ENCODE measurements at places on chromosomes 5 and 9. TPM values are rescaled to one million over a fixed set of nuclear protein-coding genes. Genes with fewer than 3 reads are reported as not detected.

GRCh38 chr9:126470241-126470993 is 143.3 kb upstream of the LMX1B start:
- DNase-seq = no peak

DNA sequence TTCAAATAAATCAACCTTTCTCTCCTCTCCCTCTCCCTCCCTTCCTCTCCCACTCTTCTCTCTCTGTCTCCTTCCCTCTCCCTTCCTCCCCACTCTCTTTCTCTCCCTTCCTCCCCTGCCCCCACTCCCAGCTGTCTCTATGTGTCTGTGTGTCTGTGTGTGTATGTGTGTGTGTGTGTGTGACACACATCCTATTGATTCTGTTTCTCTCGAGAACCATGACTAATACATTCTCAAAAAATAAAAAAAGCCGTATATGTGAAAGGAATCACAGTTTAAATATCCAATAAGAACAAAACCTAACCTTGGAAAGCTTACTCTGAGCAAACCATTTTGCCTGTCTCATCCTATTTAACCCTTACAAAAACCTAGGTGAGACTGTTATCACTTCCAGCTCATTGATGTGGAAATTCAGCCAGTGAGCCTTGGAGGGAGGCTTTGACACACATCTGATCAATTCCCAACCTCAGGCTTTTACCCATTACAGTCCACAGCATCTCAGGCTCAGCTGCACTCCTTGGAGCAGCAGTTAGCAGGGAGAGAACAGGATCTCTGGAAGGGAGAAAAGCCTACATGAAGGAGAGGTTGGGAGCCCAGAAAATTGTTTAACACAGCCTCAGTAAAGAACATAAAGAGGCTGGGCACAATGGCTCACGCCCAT is 8.3 kb downstream of the HSD17B3 start:
- no peak for DNase-seq

DNA sequence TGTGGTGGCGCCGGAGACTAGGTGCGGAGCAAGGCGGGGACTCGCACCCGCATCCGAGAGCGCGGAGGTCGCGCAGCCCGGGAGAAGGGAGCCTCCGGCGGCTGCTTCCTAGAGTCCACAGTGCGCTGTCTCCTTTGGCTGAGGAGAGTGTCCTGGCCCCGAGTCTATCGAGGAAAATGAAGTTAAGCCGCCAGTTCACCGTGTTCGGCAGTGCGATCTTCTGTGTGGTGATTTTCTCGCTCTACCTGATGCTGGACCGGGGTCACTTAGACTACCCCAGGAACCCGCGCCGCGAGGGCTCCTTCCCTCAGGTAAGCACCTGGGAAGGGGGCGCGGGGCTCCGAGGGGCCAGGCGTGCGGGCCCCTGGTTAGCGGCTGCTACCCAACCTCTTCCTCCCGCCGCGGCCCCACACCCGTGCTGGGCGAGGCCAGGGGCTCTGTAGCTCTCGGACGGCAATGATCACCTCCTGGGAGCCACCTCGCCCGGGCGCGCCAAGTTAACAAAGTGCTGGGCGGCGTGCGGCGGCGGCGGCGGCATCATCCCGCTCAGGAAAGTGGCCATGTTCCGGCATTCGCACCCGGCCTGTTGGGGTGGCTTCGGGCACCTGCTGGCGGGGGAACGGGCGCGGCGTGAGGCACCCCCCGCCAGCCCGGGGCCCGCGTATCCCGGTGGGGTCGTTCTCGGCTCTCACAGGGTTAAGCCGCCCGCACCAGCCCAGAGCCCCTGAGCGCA is 681 bp downstream of the MAN2A1 start:
- peak; percentile 30 for DNase-seq

- DNase-seq = no peak
Observed at GRCh38 chr5:41196197-41196596, 17.1 kb downstream of the C6 start.

DNA sequence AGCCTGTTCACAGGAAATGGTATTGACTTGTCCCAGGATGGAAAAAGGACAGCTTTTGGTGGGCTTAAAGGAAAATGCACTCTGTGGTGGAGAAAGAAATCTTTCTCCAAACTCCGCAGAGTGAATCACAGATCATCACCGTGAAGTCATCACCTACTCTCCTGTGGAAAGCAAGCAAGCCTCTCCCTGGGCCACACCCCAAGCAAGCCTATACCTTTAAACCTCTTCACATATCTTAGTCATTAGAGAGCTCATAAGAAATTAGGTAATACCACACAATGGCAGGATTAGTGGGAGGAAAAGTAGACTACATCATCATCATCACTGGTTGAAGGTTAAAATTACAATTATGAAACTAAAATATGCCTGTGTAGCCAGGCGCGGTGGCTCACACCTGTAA is 23.2 kb downstream of the TLE1 start:
- DNase-seq = no peak

GRCh38 chr9:72305102-72305546 is 59.9 kb downstream of the ZFAND5 start:
- peak; percentile 77 for DNase-seq

DNA sequence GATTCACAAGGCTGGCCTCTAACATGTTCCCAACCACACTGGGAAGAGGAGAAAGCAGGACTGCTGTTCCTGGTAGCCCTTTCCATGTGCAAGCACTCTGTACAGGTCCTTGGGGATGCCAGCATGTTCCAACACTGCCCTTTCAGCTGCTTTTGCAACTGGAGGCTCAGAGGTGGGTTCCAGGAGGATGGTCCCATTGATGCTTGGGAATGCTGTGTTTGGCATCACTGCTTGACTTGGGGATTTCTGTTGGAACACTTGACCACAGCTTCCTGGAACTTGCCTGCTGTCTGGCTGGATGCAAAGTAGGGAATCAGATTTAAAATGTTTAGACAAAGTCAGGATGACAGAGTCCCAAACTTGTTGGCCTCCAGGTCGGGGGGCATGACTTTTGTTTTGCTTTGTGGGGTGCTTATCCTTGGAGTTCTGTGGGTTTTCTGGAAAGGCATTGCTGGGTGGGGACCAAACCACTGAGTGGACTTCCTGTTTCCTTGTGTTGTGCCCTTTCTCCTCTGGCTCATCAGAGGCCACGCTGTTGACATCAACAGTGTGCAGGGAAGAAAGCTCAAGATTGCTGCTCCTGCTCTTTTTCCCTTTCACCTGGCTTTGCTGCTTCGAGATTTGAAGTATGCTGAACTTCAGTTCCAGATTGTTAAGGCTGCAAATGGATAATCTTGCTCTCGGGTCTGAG is 148.5 kb upstream of the RPS23 start:
- DNase-seq = no peak

- DNase-seq = no peak
Observed at GRCh38 chr5:63164339-63164738, 585.7 kb downstream of the LRRC70 start.

DNA sequence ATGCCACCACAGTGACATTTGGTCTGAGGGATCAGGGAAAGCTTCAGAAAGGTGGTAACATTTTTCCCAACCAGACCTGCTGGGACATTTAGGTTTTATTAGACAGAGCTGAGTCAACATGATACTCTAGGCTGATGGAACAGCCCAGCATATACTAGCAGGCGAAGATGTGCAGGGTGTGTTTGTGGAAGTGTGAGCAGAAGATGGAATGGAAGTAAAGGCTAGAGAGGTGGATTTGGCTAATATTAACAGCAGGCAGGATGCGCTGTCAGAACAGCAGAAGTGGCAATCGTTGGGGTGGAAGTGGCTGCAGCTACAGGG is 340.6 kb downstream of the ASTN2 start:
- DNase-seq = no peak

DNA sequence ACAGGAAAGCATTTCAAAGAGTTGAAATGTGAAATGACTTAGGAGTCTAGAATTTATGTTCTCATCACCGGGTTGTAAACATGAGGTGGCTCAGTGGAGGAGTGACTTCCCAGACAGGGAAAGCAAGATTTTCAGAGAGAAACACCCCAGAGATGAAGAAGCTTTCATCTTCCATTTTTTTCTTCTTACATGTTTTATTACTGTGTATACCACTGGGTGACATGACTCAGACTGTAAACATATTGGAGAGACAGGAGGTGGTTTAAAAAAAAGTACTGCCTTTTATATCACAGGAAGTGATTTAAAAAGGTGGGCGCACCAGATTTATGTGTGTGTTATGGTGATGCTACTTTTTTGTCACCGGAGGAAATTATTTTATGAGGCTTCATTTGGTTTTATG is 209.1 kb upstream of the TUT7 start:
- no peak for DNase-seq

DNA sequence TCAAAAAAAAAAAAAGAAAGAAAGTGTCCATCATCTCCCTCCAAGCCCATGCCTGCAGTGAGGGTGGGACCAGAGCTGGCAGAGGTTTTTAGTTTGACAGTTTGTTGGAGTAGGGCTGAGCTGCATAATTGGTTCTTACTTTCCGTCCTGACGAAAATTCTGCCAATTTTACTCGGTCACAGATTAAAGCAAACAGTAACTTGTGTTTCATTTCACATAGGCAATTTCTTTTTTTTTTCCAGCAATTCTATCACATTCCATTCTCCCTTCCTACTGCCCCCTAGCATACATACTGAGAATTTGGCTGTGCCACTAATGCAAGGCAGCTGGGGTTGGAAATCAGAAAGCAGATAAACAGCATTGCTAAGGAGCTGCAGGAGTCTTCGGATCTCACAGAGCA is 132.4 kb downstream of the FRMD3 start:
- DNase-seq = no peak

GRCh38 chr9:38125889-38126288 is 56.9 kb upstream of the SHB start:
- DNase-seq = no peak

GRCh38 chr5:63233361-63233760 is 654.7 kb downstream of the LRRC70 start:
- no peak for DNase-seq

DNA sequence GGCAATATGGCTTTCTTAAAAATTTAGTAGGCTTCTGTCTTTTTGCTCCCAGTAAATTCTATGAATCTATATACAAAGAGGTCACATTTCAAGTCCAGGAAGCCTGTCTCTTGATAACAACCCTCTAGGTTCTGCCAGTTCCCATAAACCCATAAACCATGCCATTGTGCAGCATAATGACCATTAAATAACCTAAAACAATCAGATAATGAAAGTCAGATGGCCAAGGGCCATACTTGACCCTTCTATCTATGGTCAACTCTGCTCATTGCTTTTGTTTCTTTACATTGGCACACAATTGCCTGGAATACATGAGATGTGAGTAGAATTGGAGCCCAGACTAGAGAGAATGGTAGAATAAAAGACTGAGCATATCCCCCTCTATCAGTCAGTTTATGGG is 305.4 kb upstream of the KIF2A start:
- no peak for DNase-seq

DNA sequence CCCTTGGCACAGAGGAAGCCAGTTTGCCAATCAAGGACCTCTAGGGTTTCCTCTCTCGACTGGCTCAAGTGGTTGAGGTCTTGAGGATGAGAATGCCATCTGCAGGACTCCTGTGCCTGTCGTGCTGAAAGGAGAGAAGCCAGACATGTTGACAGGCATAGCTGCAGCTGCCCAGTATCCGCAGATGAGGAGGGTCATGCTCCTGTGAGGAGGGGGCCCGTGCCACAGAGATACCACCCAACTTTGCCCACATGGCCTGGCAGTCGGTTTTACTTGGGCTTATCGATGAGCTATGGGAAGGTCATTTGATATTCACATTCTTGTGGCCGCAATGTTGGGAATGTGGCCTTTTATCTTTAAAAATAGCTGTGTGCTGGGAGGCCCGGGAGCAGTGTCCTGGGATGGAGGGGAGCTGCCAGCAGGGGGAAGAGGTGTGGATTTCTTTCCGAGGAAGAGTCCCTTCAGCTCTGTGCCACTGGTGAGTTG is 17.4 kb downstream of the FRMPD1 start:
- no peak for DNase-seq

The FAXDC2 gene
- 31.6 TPM for polyA plus RNA-seq

The C5orf34 gene
- 4.0 TPM for polyA plus RNA-seq

The TMEFF1 gene
- polyA plus RNA-seq = 8.5 TPM

The C1QTNF2 gene
- polyA plus RNA-seq = 1.3 TPM

The TMEM174 gene
- 15.7 TPM for polyA plus RNA-seq

The PCDHGA6 gene
- polyA plus RNA-seq = 8.5 TPM

The PALM2AKAP2 gene
- polyA plus RNA-seq = 10.2 TPM

All from renal pelvis (tissue), 12 donors.